ENCODE measurements at places on chromosomes 6 and 20.
A peak's percentile ranks its signal among the peaks of the same experiment; 100 is the strongest.

- DNase-seq = no peak
Measured at GRCh38 chr6:48194596-48195295, 83.7 kb upstream of the PTCHD4 start.

- DNase-seq = no peak
Measured at GRCh38 chr20:43430265-43431133, 27.2 kb upstream of the SRSF6 start.

GRCh38 chr6:36422714-36423100 lies 19.9 kb downstream of the PXT1 start:
- no peak for DNase-seq

DNA sequence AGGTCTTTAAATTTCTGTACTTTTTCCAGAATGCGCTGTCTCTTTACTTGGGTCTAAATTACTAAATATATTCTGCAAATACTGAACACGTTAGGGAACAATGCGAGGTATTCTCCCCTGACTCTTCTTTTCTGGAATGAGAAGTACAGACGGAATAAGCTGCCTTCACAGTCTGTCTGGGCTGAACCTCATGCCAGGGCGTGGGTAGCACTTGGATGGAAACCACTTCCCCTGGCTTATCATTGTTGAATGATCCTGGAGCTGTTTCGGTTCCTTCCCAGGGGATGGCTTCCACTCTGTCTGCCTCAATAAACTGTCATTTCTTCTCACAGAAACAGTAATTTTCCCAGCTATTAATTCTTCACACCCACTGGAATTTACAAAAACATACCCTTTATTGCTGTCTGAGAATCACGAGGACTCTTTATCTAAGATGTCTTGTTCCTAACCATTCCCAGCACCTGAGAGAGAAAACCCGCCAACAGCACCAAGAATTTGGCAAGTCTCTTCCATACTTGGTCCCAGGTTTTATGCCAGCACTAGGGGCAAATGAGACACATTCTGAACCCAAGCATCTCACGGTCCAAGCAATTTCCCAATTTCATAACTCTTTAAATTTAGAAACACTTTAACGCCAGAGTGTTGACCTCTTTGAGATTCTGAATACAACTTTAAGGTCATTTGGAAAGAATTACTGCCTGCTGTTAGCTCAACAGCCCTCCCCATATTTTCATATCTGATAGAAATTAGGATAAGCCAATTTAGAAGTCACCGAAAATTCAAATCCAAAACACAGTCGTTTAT lies 43.2 kb upstream of the ADGRF5 start:
- peak; percentile 26 for DNase-seq

DNA sequence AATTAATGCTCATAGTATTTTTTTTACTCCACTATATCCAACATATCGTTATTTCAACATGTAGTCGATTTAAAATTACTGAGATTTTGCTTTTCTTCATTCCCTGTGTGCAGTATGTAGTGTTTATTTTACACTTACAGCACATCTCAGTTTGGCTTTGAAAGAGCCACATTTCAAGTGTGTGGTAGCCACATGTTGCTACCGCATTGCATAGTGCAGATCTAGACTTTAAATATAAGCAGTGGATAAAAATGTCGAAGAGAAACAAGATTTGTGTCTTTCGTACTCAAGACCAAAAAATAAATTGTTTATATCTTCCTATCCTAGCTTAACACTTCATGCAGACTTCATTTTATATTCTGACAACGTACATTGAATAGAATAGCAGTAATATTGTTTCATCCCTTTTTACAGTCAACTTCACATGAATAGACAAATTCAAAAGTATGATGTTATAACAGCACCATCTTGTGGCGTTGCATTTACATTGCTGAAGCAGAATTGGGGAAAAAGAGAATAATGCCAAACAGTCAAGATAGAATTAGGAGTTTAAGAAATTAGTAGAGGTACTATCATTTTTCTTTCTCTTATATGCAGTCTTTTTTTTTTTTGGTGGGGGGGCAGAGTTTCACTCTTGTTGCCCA lies 29.9 kb downstream of the FBXO5 start:
- DNase-seq = peak; percentile 42

- DNase-seq = no peak
Measured at GRCh38 chr6:43831191-43831590, 61.2 kb downstream of the VEGFA start.

GRCh38 chr6:135022050-135022697 lies 32.4 kb downstream of the HBS1L start:
- DNase-seq = no peak

GRCh38 chr6:105557291-105557690 lies 154.4 kb upstream of the PREP start:
- DNase-seq = no peak

GRCh38 chr6:28311139-28311823 lies 24.7 kb downstream of the ZSCAN31 start:
- no peak for DNase-seq

- DNase-seq = no peak
Measured at GRCh38 chr20:22916021-22916842, 118.9 kb upstream of the SSTR4 start.

DNA sequence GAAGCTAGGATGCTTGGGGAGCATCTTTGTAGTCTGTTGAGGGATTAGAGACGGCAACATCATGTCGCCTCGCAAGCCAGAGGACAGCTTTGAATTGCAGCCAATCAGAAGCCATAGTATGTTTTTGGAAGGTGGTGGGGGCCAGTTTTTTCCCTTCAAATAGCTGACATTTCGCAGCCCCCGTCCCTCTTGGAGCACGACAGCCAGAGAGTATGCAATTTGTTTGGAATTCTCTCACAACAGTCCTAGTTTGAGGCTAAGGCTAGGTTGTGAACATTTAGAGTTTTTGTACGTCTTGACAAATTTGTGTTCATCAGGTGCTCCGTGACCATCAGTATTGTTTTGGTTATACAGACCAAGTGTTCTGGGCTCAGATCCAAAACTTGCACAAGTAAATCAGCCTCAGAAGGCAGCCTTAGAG lies 83.3 kb downstream of the PLCB1 start:
- peak; percentile 19 for DNase-seq

- DNase-seq = no peak
Measured at GRCh38 chr6:93183531-93183972, 235.8 kb downstream of the EPHA7 start.

DNA sequence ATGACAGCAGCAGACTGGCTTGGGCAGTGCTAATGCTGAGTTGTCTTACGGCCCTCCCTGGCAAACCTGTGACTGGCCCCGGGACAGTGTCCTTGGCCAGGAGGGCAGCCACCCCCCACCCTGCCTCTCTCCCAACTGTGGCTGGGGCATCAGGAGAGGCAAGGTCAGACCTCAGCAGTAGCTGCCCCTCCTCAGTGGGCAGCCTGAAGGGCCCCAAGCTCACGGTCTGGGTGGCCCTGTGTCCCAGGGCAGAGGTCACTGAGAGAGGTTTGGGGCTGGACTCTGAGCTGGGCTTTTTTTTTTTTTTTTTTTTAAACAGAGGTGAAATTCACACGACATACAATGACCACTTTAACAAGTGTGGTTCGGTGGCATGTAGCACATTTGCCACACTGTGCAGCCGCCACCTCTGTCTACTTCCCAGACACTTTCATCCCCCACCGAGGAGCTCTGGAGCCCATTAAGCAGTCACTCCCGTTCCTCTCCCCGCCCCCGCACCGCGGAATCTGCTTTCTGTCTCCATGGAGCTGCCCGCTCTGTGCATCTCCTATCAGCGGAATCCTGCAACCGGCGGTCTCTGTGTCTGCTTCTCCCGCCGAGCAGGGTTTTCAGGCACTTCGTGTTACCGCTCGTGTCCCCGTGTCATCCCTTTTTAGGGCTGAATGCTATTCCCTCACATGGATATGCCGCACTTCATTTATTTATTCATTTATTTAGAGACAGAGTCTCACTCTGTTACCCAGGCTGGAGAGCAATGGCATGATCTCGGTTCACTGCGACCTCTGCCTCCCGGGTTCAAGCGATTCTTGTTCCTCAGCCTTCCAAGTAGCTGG lies 67.9 kb upstream of the GATA5 start:
- no peak for DNase-seq

DNA sequence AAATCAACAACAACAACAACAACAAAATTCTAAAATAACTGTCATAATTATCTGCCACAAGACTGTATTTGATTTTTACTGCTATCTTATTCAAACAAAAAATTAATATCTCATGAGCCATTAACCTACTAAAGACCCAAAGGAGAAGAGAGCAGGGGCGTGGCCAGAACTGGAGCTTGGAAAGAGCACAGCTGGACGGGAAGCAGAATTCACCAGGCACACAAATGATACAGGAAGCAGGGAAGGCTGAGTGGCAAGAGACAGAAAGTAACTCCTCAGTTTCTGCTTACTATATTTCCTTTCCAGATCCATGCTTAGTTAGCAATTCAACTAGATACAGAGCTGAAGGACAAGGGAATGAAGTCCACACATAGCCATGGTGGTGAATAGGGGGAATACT lies 54.4 kb downstream of the FKBP5 start:
- DNase-seq = peak; percentile 16

DNA sequence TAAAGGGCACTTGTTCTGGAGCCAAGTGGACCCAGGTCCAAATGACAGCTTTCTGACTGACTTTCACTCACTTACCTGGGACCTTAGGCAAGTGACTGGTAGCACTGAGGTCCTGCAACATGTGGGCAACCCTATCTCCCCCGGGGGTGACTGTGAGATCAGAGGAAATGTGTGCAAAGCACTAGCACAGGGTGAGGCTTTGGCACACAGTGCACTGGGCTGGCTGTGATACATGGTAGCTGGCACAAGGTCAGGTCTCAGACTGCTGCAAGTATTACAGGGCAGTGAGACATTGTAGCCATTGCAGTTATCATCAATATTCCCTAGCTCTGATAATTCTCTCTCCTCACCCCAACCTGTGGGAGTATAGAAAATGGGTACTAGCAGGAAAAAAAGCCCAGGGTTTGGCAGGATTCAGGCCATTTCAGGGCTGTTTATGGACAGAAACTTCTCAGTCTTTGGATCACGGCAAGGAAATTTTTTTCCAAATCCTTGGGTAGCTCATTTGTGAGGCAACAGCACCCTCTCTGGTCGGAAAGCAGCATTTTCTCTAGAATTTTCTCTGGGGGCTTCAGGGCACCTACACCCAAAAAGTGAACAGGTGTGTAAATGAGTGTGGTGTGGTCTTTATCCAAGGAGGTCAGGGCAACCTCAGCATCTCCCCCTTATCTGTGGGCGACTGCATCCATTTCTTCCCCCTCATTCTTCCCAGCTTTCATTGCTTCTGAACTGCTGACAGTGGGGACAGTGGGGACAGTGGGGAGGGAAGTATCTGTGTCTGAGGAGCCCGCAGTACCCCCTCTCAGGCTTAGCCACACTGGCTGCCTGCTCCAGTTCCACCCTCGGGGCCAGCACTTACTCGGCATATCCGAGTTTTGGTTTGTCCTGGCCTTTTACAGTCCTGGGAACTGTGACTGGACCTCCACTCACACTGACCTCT lies 148.7 kb upstream of the PHACTR3 start:
- DNase-seq = peak; percentile 26

DNA sequence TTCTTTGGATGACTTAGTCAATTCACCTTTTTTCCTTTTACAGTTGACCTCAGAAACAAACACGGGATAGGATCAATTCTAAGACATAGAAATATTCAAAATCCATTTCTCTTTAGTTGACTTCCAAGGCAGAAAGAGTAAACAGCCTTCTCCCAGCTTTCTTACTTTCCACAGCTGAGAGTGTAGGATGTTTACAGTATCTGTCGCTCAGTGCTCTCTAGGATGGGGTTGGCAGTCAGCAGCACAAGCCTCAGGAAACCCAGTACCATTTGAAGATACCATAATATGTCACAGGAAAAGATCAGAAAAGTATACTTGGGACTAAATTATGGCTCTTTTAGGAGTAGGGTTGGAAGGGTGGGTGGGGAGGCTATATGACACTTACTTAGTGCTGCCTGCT lies 88.2 kb downstream of the OGFRL1 start:
- DNase-seq = no peak

- DNase-seq = peak; percentile 52
Measured at GRCh38 chr20:50625986-50626677, 65.2 kb downstream of the RIPOR3 start.
